ENCODE measurements at places on chromosomes 12 and 14.
A peak's percentile ranks its signal among the peaks of the same experiment; 100 is the strongest.

GRCh38 chr12:15620741-15621539 is 168.2 kb downstream of the EPS8 start:
- no peak for DNase-seq

GRCh38 chr12:83082690-83083276 is 396.1 kb downstream of the TMTC2 start:
- DNase-seq, result no peak

DNA sequence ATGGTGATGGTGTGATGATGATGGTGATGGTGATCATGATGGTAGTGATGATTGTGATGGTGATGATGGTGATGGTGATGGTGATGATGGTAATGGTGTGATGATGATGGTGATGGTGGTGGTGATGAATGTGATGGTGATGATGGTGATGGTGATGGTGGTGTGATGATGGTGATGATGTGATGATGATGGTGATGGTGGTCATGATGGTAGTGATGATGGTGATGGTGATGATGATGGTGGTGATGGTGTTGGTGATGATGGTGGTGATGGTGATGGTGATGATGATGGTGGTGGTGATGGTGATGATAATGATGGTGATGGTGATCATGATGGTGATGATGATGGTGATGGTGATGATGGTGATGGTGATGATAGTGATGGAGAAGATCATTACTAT is 120.3 kb downstream of the ZNF664 start:
- no peak for DNase-seq

DNA sequence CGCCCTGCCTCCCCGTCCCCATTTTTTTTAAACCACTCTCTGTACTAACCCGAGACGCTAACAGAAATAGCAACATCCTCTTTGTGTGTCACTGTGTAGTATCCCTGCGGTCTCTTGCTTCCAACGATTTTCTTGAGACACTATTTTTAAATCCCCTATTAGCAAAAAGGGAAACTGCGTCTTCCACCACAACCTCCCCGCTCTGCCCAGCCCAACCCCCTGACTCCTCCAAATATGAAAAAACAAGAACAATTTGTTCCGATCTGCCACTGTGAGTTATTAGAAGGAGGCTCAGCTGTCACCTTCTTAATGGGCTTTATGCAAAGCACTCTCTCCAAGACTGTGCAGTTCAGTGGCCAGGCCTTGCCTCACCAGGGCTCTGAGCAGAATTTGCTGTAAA is 76.3 kb downstream of the MAP1LC3B2 start:
- DNase-seq, result no peak

DNA sequence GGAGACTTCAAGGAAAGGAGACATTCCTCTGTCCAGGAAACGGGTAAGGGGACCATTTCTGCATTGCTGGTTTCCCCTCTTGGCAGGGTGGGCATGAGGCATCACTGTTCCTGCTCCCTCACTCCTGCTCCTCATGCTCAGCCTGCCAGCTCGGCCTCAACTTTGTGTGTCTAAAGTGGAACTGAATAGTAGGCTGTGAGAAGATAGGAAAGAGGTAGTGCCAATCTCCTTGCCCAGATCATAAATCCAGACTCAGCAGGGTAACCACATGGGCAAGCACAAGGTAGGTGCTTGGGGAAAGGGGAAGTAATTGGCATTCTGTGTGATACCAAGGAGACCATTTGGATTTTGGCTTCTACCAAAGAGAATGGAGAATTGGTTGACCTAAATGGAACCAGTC is 2.6 kb downstream of the LTB4R start:
- DNase-seq, result no peak

- peak; percentile 32 for DNase-seq
Measured at GRCh38 chr12:6632026-6632983, 3.5 kb downstream of the LPAR5 start.

Data from stimulated activated CD8-positive, alpha-beta memory T cell treated with anti-CD3 and anti-CD28 coated beads, Interleukin-7, amount 100 ng/mL, for 1 hour (primary cell).